NCI-H2081 treated with DMSO at 0.1 percent for 48 hours (cell line): ENCODE measurements at places on chromosomes 6 and 20.

DNA sequence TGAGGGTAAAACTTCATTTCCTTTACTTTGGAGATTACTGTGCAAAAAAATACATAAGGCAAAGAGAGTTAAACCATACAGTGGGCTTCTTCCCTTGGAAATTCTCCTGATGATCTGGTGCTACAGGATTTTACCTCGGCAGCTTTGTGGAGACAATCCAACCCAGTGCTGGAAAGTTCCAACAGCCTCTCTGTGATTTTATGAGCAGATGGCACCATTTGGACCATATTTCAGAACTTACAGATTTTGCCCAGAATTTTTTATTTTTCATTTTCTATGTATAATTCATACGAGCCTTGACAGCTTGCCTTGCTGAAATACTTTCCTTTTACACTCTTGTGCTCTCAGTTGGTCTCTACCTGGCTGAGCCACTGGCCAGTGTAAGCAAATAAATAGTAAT, 43.3 kb upstream of the TNFRSF21 start:
- no peak for DNase-seq

DNA sequence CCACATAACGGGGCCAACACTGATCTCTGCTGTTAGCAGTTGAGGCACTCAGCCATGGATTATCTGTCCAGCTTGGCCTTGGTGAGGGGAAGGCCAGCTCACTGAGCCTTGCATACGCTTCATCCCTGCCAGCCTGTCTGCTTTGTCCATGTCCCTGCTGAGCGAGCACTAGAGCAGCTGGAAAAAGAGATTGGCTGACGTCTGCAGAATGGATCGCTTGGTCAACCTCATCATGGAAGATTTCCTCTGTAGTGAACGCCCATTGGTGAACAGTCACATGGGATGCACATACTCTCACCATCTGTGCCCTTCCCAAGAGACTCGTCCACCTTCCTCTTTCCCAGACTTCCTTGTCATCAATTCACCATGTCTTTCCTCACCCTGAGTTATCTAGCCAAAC, 26.9 kb downstream of the MUC22 start:
- no peak for DNase-seq

DNA sequence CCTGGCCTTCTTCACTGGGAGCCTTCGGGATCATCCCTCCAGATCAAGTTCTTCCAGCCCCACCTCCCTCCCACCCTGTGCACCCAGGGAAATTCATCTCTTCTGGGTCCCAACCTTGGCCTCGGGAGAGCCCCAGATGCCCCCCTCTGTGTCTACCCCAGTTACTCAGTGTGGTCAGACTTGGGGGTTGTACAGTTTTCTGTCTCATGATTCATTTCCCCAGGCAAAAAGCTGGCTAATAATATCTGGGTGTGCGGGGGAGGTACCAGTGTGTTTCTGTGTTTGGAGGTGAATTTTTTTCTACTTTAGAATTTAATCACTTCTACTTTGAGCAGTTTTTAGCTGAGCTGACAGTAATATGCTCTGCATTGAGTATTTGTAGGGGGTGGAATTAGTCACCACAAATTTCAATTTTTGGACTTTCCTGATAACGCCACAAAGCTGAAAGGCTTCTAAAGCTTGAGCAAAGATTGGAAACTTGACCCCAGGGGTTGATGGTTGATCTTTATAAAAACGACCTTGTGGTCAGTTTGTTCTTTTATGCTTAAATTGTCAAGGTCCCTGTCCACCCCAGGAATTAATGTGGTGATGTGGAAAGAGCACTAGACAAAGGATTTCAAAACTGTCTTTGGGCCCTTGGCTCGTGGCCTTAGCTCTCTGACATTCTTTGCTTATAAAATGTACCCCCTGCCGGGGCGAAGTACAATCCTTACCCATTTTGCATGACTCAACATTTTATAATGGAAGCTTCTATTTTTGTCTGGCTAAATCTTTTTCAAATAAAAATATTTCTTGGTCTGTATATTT, 284.7 kb upstream of the TAB2 start:
- DNase-seq = no peak

GRCh38 chr6:149134511-149134933, 183.0 kb upstream of the TAB2 start:
- no peak for DNase-seq

DNA sequence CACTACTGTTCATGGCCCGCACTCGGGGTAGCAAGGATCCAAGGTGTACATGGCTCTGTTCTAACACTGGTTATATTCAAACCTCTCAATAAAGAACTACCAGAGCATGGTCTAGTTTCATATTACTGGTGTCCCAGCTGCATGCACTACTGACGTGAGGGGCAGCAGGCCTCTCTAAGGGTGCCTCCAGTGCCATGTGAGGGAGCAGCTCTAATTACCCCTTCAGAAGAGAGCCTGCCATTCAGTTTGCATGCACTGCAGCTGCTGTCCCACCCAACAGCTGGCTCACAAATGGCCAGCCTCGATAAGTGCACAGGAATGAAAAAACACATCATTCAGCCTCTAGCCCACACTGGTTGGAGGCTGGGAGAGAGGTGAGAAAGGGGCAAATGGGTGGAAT, 85.2 kb downstream of the SMLR1 start:
- no peak for DNase-seq

DNA sequence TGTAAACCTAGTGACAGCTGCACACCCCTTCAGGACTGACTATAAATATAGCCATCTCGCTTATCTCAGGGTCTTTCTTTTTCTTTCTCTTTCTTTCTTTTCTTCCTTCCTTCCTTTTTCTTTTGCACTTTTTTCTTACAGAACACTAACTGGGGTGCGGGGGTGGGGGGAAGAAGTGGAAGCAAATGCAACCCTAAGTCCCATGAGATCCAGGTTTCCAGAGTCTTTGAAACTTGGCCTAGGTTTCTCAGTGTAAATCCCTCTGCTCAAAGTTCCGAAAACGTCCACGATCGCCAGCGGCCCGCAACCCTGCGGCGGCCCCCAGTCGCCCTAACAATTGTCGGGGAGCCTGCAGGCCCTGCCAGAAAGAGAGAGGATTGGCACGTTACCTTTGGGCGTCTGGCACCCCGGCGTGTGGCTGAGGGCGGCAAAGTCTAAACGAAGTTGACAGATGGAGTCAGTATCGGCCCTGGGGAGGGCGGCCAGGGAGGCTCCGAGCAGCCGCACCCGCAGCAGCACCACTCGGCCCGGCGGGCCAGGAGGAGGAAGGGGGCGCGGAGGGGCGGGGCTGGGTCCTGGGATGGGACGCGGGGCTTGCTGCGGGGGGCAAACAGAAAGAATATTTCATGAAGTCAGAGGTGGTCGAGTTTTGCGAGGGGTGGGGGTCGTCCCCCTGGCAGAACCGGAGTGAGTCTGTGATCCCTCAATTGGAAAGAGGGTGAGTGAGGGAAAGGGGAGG, 577 bp upstream of the FOXF2 start:
- DNase-seq = no peak

DNA sequence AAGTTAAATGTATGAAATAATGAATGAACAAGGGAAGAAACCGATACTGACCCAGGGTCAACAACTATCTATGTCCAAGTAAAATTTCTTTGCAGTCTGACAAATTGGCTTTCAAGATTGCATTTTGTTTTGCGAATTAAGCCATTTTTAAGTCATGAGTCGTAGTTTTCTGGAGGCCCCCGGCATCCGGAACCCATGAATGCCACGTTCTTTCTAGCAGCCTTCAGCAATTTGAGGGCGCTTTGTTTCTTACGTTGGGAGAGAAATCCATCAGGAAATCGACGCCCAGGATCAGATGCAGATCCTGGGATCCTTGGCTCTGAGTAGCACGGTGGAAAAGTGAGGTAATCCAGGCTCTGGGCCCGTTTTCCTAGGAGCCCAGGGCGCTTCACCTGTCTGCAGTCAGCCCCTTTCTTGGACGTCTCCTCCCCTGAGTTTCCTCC, 309 bp upstream of the ABRACL start:
- DNase-seq = peak; percentile 66

- no peak for DNase-seq
These were observed 7.4 kb upstream of the RBCK1 start for GRCh38 chr20:400454-401275.

DNA sequence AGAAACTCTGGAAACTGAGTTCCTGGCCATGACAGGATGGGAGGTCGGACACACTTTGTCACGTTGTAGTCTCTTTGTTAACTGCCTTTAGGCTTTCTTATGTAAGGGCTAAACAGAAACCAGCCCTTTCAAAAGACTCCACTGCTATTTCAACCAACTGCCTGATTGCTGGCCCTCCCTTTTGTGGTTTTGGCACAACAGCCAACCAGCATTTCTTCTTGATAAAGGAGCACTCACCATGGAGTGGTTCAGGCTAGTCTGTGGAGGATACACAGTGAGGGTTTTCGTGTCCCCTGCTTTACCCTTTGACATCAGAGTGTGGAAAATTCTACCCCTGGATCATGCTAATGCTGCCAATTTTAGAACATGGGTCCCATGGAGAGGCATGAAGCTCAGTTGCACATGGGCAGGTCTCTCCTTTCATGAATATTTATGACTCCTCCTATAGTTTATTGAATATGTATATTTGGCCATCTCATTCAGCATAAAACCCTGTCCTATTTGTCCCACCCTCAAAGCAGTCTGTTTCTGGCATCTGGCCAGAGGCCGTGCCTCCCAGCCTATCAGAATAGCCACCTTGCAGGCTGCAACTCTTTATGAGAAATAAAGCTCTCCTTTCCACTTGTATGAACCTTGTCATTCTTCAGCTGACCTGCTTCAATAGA, 148.3 kb downstream of the HS3ST5 start:
- no peak for DNase-seq

GRCh38 chr20:63121749-63122405, 94.1 kb downstream of the YTHDF1 start:
- no peak for DNase-seq

- DNase-seq = no peak
These were observed 78.1 kb upstream of the CD93 start for GRCh38 chr20:23164176-23164601.

DNA sequence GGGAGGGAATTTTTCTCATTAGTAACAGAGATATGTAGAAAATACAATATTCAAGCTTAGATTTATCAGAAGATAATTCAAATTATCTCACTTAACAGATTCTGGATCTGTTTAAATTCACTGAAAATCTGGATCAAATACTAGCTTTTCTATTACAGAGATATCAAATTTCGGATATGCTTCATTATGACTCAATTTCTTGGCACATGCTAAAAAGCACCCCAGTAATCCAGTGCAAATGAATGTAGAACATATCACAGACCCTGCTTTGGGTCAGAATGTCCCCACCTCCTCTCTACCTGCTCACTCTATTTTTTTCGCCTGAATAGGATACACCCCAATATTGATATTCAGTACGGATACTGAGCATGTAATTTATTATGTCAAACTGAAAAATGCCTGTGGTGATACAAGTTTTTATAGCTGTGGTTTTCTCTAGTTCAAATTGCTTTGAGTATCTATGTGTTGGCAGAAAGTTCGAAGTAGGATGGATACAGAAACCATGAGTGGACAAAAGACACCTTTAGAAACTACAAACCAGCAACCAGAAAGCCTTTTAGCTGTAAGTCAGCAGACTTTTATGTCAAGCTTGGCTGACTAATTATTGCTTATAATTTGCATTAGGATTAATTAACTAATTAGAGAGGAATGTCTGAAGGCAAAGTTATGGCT, 290.0 kb downstream of the TFAP2B start:
- no peak for DNase-seq

DNA sequence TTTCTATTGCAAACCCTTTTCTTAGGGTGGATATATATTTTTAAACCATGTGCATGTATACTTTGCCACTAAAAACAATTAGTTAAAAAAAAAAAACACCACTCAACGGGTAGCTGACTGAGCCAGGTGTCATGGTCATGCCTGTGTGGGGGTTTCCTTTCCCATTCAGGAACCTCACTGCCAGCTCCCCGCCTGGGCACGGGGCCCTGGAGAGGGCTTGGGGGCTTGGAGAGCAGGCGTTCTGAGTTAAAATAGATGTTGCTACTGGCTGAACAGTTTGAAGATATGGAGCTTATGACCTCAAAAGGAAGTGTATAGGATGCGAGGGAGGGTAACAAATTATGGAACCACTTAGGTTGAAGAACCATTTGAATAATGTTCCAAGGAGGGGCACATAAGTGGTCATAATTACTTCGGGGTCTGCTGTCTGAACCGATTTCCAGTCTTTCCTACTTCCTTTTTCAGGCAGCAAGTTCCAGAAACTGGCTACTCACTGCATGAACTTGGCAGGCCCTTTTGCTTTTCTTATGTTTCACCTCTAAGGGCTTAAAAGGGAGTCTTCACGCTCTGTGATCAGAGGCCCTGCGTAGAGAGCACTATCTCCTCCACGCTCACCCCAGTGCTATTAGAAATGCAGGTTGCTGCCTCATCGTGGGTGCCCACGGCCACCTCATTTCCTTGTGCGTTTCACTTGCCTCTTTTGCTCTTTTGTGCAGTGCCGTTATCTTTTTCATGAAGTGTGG, 9.9 kb downstream of the STX16 start:
- no peak for DNase-seq

DNA sequence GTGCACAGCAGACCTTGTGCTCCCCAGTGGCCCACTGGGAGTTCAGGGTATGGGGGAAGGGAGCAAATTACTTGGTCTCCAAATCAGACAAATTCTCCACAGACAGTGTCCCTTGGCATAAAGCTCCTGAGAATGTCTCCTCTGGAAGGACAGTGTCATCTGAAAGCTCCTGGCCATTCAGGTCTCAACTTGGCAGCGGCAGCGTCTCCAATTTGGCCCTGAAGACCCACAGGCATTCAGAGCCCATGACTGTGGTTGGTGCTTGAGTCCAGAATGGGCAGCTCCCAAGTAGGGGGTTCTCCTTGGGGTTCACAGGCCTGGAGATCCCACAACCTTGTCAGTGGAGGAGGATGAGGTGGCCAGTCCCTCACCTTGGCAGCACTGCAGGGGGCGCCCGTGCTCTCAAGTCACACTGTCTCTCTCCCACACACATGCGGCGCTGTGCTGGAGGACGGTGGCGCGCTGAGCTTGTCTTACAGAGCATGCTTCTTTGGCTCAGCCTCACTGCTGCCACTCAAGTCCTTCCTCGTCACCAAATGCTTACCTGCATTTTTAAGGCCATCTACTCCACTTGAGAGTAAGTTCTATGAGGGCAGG, 20.7 kb downstream of the DYNLRB1 start:
- DNase-seq = no peak
